Fibroblast of mammary gland (primary cell): ENCODE measurements at places on chromosomes 7 and 10.

- no peak for DNase-seq
Measured at GRCh38 chr10:33304423-33305225, 29.8 kb downstream of the NRP1 start.

GRCh38 chr10:71998119-71998839 lies 34.1 kb downstream of the CHST3 start:
- no peak for DNase-seq

DNA sequence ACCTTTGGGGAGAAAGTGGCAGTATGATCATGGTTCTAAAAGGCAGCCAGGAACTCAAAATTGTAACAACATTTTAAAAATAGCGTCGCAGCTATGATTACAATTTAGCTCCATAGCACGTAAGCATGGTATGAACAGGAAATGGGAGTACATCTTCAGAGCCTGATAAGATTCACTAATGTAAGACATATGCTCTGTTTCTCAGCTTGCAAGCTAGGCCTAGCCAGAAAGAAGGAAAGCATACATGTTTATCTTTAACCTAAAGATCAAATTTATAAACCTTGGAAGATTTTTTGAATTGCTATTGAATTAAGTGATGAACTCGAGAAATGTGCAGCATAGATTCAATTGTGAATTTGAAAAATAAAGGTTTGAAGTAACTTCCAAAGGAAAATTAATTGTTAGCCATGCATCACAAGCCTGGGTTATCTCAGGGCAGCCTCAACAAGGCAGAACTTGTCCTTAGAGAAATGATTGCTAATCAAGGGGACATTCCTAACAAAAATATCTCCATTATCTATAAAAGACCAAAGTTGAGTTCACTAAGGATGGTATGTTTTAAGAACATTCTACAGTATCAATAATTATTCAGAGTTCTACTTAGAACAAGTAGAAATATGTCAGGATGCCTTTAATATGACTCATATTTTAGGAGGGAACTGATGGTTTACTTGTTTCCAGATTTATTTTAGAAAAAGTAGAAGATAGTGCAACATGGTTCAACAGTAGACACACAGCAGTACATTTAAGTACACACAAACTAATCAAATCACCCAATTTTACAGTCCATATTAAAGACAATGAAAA lies 38.8 kb upstream of the SEPTIN7 start:
- DNase-seq, result peak; percentile 33

DNA sequence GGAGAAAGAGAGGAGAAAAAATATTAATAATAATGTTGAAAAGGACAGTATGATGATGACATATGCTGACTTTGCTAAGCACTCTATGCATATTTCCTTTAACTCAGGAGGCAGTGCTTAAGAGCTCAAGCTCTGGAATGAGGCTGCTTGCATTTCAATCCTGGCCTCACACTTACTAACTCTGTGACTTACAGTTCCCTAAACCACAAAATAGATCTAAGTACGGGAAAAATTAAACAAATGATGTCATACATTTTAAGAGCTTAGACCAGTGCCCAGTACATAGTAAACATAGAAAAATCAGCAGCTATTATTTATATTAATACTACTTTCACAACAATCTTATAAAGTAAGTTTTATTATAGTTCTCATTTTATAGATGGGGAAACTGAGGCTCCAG lies 61.3 kb downstream of the GFRA1 start:
- peak; percentile 17 for DNase-seq

DNA sequence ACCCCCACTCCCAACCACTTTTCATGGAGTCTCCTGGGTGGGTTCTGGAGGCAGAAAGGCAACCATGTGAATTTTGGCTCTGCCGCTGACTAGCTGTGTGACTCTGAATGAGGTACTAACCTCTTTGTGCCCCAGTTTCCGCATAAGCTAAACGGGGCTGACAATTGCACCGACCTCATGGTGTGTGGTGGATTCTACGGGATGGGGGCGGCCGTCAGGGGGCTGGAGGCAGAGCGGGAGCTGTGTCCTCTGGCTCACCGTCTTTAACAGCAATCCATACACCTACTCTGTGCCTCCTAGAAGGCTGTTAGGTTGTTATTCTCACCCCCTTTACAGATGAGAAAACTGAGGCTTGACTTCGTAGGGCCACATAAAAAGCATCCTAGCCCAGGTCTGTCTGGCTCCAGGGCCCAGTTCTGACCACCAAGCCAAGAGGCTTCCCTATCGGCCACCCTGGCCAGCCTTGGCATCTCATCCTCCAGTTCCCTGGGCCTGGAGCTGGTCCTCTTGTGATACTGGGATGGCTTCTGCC lies 4.3 kb upstream of the SLC29A3 start:
- DNase-seq, result no peak

- DNase-seq, result no peak
Measured at GRCh38 chr10:91566115-91566514, 66.8 kb downstream of the PPP1R3C start.

DNA sequence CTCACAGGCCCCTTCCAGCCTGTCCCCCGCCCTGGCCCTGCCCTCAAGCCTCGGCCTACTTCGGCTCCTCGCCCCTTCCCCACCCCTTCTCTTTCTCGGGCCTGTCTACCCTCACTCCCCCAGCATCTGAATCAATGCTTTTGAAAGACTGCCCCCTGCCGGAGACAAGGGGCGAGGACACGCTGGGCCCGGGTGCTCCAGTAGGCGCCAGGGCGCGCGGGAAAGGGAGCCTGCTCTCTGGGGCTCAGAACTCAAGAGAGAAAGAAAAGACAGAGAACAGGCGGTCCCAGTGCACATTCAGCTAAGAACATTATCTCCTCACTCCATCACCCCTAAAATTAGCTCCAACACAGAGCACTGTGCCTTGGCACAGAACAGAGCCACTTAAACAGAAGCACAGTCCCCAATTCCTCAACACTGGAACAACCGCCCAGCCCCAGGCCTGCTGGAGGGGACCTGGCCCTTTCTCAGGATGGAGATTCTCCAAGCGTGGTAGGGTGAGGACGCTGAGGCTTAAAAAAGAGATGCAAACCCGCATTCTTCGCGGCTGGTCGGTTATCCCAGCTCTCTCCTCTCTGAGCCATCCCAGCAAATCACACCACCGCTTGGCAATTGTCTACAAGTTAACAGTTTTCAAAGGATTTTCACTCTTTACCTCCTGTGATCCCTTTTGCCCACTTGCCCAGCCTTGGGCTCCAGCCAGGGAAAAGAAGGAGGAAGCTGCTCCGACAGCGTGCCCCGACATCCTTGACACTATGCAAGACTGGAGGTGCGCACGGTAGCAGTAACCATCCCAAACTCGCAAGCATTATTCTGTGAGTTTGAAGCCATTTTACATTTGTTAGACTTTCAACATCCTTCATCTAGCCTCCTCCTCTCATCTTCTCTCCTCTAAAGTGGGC lies 2.1 kb downstream of the GIGYF1 start:
- peak; percentile 70 for DNase-seq

- no peak for DNase-seq
Measured at GRCh38 chr10:14425034-14425433, 94.3 kb upstream of the FRMD4A start.

DNA sequence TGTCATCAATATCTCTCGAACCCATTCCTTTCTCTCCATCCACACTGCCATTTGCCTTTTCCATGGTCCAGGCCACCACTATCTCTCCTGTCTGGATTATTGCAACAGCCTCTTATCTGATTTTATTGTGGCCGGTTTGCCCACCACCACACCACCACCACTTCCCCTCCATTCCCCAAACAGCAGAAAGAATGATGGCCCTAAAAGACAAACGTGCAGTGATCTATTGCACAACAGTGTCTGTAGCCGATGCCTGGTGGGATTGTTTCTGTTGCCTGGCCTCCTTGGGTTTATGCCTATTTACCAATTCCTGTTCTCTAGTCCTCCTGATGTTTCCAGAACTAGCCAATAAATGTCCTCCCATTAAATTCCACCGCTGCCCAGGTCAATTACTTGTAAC lies 10.2 kb upstream of the ST8SIA6 start:
- no peak for DNase-seq

GRCh38 chr7:116895849-116896248 lies 33.5 kb downstream of the CAPZA2 start:
- DNase-seq, result no peak

DNA sequence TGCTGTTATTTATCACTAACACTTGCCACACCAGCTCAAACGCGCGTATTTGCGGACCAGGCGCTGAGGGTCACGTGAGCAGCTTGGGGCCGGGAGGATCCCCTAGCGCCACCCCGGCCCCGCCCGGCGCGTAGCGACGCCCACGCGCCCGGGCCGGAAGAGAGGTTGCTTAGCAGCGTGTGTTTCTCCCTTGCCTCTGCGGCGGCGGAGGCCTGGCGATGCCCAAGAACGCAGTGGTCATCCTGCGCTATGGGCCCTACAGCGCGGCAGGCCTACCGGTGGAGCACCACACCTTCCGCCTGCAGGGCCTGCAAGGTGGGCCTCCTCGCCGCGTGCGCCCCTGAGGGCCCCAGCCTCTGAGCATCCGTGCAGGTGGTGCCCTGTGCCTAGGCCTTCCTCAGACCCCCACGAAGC lies at the start of gene C10orf53:
TSS of gene C10orf53 (plus strand) at position 172 of the 414 bp plus-strand sequence. CDS start at position 219, 47 bp downstream.
- DNase-seq, result peak; percentile 49

GRCh38 chr7:129535896-129536295 lies 33.6 kb downstream of the SMKR1 start:
- no peak for DNase-seq

DNA sequence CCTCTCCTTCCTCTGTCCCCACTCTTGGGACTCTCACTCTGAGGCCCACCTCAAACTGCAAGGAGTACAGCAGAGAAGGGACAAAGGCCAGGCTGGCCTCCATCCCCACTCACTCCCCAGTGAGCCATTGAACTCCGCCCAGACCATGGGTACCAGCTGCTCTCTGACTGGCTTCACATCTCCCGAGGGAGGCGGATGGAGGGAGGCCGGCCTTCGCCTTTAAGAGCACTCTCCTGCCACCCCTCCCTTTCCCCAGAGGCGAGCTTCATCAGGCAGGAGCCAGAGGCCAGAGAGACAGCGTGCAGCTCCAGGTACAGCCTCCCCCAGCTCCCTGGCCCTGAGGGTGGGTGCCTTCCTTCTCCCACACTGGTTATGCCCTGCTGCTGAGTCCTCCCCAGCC lies 1.8 kb upstream of the LDB3 start:
- DNase-seq, result no peak

- DNase-seq, result peak; percentile 20
Measured at GRCh38 chr10:96987842-96988175, 155.7 kb downstream of the LCOR start.

DNA sequence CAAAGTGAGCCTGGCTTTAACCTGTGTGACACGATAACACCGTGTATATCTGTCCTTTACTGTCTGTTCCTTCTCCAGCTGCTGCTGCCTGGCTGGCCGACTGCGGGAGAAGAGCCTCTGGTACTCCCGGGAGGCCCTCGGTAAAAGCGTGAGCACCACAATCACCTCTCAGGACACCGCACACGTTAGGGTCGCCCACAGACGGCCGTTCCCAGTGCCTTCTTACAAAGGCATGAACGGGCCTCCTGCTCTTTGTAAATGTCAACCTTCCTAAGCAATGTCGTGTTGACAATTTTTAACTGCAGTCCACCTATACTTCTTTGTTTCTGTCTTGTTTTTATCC lies 177.6 kb downstream of the DIP2C start:
- no peak for DNase-seq

DNA sequence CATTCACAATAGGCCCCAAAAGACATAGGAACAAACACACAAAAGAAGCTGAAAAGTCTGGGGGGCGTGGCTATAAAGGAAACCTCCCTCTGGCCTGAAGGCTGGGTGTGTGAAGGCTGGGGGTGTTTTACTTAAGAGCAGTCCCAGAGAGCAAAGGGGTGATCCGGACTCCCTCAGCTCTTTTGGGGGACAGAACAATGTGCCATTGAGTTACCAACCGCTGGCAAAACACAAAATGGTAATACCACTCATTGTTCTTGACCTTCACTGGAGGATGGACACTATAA lies 189.0 kb downstream of the COBL start:
- no peak for DNase-seq

DNA sequence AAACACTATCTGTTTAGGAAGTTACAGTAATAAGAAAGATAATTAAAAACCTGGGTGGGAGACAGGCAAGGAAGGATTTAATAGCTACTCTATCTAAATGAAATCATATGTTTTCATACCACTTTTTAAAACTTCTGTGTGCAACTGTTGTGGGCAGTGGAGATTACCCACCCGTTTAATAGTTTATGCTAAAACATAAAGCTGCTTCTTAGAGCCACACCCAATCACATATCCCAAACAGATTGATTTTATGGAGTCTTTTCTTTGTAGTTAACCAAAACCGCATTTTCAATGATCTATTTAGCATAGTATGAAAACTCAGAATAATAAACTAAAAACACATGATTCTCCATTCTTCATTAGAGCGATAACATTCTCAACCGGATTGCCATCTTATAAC lies 304.1 kb downstream of the AGMO start:
- DNase-seq, result no peak

DNA sequence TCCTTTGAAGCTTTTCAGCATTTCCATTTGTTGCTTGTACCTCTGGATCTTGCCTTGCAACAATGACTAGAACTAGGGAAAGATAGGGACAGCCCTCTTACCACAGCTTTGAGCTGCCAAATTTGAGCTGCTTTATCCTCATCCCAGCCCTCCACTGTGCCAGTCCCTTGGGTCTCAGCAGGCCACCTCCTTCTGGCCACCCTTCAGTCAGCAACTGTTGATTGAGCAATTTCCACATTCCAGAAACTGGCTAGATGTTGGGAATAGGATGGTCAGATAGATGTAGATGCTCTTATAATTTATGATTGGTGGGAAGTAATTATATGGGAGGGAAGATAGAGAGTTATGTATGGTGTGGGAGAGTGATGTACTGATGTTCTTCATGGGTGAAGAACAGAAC lies 100.1 kb downstream of the ST7 start:
- DNase-seq, result no peak

DNA sequence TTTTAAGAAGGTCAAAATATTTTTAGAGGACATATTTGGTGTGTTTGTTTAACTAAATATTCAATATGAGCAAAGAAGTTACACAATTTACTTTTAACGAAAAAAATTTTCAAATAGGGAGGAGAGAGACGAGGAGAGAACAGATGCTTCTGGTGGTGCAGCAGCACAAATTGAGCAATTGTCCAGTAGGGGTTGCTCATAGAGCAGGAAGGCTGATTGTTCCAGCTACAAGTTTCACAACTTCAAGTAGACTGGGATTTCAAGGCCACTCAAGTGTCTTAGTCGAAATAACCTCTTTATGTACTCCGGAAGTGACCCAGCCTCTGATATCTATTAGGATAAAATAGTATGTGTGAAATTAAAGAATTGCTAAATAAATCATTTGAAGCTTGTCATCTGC lies 197.9 kb downstream of the HDAC9 start:
- DNase-seq, result peak; percentile 94

- peak; percentile 28 for DNase-seq
Measured at GRCh38 chr7:98619450-98620321, 2.6 kb downstream of the NPTX2 start.
